ENCODE measurements at places on chromosomes 2 and 18. TPM values are rescaled to one million over a fixed set of nuclear protein-coding genes. Genes with fewer than 3 reads are reported as not detected.

Gene SLC66A3
- 41.4 TPM for total RNA-seq

Gene CCDC102B
- 0.25 TPM for total RNA-seq

Gene DNAJC5G
- total RNA-seq = not detected

Gene CAPN13
- 0.10 TPM for total RNA-seq

Gene PCARE
- not detected for total RNA-seq

Gene PLB1
- 2.0 TPM for total RNA-seq

Gene BMPR2
- total RNA-seq = 20.3 TPM

Gene SERPINB13
- total RNA-seq = not detected

Gene XPO1
- 143 TPM for total RNA-seq

Gene MEIS1
- 1.5 TPM for total RNA-seq

Gene SPATA3
- not detected for total RNA-seq

Gene RFX8
- total RNA-seq = not detected

Gene CHRNG
- not detected for total RNA-seq

Gene TSPYL6
- total RNA-seq = not detected

Gene MLPH
- total RNA-seq = 256 TPM

Gene LBX2
- 4.6 TPM for total RNA-seq

Gene FHOD3
- total RNA-seq = 2.5 TPM

Gene UGT1A10
- 0.26 TPM for total RNA-seq

Gene ABCG5
- total RNA-seq = not detected

Gene TLX2
- 0.30 TPM for total RNA-seq

Gene PPIG
- total RNA-seq = 44.9 TPM

Gene CERKL
- 0.30 TPM for total RNA-seq

Gene OSR1
- 9.0 TPM for total RNA-seq

Gene RTP5
- not detected for total RNA-seq

Gene SNTG2
- total RNA-seq = not detected

Gene FOXI3
- not detected for total RNA-seq

Gene REG1A
- not detected for total RNA-seq

Gene GMCL1
- 12.8 TPM for total RNA-seq

Gene PLA2R1
- 2.8 TPM for total RNA-seq

Gene FAM237A
- not detected for total RNA-seq

Gene IL36B
- not detected for total RNA-seq

Gene RAB17
- total RNA-seq = 0.10 TPM

Gene MOGAT1
- not detected for total RNA-seq

Gene SCTR
- not detected for total RNA-seq

Gene SLC23A3
- 0.62 TPM for total RNA-seq

Gene SULT1C4
- total RNA-seq = not detected

Gene GCG
- total RNA-seq = not detected

Gene ST6GAL2
- 19.0 TPM for total RNA-seq

Gene SYT4
- not detected for total RNA-seq

Gene SMYD5
- 59.8 TPM for total RNA-seq

Gene E2F6
- total RNA-seq = 30.5 TPM

Gene MPPE1
- 22.2 TPM for total RNA-seq

Gene RGPD4
- not detected for total RNA-seq

Gene POTEJ
- total RNA-seq = not detected

Gene CYP1B1
- total RNA-seq = 11.1 TPM

Gene PROC
- 3.9 TPM for total RNA-seq

Gene FER1L5
- not detected for total RNA-seq

Gene CDH19
- total RNA-seq = 2.1 TPM

Gene OTX1
- total RNA-seq = 4.3 TPM

Gene GULP1
- 52.8 TPM for total RNA-seq

Gene SRBD1
- 10.0 TPM for total RNA-seq

Gene RAB27B
- 20.5 TPM for total RNA-seq

Gene HOXD11
- 8.2 TPM for total RNA-seq

Gene MSGN1
- total RNA-seq = not detected

Gene TRABD2A
- total RNA-seq = 8.9 TPM

Data from A549 treated with DMSO at 1 μM for 4 hours (cell line).